A549 treated with DMSO at 1 μM for 4 hours (cell line): ENCODE measurements at places on chromosomes 12 and 14. TPM values are rescaled to one million over a fixed set of nuclear protein-coding genes. Genes with fewer than 3 reads are reported as not detected.

Gene DNAH10
- 0.11 to 0.42 TPM (median 0.29 TPM) in 5 replicates for total RNA-seq

Gene FIGNL2
- total RNA-seq: 0.20 to 0.38 TPM (median 0.22 TPM) in 5 replicates

Gene PTPN6
- total RNA-seq: 7.6 to 14.4 TPM (median 10.8 TPM) in 5 replicates

Gene TMEM106C
- total RNA-seq: 119 to 129 TPM (median 126 TPM) in 5 replicates

Gene TAS2R9
- total RNA-seq: not detected in 5 replicates

Gene PROX2
- total RNA-seq: not detected in 5 replicates

Gene COX8C
- total RNA-seq: not detected in 5 replicates

Gene ABHD12B
- total RNA-seq: not detected in 5 replicates

Gene PITPNM2
- 12.5 to 21.7 TPM (median 17.7 TPM) in 5 replicates for total RNA-seq
